Endothelial cell (in vitro differentiated cells): ENCODE measurements at places on chromosomes 1 and 21.

GRCh38 chr1:193766329-193766728 is 579.9 kb upstream of the B3GALT2 start:
- no peak for DNase-seq

GRCh38 chr21:28150778-28151177 is 841.9 kb downstream of the LTN1 start:
- no peak for DNase-seq

- no peak for DNase-seq
Observed at GRCh38 chr1:248140846-248141245, 4.1 kb upstream of the OR2M5 start.

- DNase-seq, result no peak
Observed at GRCh38 chr1:21867451-21867996, 55.5 kb downstream of the LDLRAD2 start.

- no peak for DNase-seq
Observed at GRCh38 chr1:206021626-206022365, 1.9 kb downstream of the CTSE start.

GRCh38 chr1:53413175-53414001 is 45.8 kb upstream of the DMRTB1 start:
- no peak for DNase-seq

DNA sequence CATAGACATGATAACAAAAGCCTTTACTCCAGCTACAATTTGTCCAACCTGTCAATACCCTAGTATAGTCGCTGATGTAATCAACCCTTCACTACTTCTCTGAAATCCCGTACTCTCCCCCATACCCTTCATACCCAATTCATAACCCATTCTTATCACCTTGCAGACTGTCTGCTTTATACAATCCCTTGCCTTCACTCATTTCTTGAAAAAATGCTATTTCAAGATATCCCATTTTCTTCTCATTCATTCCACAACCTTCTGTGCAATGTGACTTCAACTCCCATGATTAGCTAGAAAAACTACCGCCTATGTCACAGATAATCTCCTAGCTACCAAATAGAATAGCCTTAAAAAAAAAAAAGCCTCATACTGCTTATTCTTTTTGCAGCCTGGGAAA is 49.5 kb downstream of the EPS15 start:
- no peak for DNase-seq

DNA sequence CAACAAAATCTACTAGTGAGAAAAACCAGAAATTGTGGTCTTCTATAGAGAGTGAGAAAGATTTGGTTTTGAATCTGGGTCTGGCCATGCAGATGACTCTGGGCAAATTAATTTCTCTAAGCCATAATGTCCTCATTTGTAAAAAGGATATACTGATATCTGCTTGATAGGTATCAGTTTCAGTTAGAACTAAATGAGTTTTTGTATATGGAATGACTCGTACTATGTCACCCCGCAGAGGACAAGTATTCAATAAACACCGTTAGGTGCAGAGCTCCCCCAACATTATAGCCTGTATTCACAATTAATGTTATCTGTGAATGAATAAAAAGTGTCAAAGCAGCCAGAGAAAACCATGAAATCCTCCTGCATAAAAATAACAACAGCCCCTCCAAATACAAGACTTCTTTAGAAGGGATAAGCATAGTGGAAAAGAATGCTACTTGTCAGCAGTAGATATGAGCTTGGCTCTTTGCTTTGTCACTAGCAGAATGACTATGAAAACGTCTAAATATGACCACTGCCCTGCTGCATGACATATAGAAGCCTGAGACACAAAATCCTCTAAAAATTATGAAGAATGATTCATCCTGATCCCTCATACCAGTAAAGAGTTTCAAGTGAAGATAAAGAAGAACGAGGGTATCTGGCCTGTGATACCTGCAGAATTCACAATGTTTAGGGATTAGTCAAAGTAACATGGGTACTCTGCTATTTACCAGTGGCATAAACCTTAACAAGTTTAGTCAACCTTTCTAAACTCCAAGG is 17.8 kb downstream of the SCAF4 start:
- no peak for DNase-seq
